ENCODE measurements at places on chromosomes 7 and 10. TPM values are rescaled to one million over a fixed set of nuclear protein-coding genes. Genes with fewer than 3 reads are reported as not detected.
A peak's percentile ranks its signal among the peaks of the same experiment; 100 is the strongest.

- peak; percentile 58 for DNase-seq
Measured at GRCh38 chr10:35027567-35027966, 62.6 kb downstream of the CUL2 start.

- DNase-seq = no peak
Measured at GRCh38 chr7:116492654-116493109, 6.9 kb upstream of the CAV2 start.

DNA sequence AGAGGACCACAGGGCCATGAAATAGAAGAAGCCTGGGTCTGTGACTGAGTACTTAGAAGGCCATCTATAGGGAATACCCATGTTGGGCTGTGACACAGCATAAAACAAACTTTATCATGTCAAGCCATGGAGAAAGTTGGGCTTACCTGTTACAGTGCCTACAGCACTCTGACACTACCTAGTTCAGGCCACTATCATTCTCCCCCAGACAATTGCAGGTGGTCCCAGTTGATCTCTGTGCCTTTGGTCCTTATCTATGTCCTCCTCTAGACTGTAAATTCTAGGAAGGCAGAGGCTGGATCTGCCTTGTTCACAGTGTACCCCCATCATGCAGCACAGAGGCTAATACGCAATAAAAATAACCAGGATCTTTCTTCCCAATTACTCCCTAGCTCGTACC is 69.1 kb downstream of the GCC1 start:
- DNase-seq = no peak

DNA sequence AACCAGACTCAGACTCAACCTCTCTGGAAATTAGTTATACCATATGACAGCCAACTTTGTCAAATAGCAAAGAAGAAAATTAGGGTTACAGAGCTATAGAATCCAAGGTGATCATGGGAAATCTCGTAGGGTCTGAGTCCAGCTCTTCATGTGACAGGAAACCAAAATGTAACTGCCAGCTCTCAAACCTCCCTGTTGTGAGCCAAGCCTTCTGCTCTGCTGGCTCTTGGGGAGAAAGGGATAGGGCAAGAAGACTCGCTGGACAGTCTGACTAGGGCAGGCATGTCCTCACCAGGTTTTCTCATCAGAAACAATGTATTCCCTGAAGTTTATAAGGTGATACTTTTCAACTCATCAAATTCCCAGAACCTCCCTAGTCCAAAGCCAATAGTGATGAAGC is 63.0 kb downstream of the CDHR3 start:
- no peak for DNase-seq

DNA sequence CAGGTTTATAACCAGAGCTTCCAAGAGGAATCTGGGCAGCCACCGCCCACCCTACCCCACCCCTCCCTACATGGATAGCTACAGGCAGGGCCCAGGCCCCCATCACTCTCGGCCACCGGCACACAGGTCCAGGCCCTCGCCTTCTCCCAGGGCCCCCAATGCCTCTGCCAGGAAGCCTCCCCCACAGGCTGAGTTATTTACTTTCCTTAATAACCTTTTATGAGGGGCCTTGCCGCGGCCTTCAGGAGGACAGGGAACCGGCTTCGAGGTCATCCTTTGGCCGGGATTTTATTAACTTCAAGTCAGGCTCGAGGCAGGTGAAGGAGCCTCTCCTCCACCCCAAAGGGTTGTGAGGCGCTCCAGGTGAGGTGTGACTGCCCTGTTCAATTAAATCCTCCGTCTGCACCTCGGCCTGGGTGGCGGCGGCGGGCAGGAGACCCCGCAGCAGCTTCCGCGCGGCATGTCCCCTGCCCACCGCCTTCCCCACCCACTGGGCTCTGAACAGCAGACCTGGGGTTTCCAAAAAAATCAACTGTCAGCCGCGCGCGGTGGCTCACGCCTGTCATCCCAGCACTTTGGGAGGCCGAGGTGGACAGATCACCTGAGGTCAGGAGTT is 106.5 kb downstream of the MICALL2 start:
- DNase-seq = no peak

- no peak for DNase-seq
Measured at GRCh38 chr7:124934841-124935240, 5.2 kb upstream of the POT1 start.

- no peak for DNase-seq
Measured at GRCh38 chr10:16586358-16587138, 64.9 kb upstream of the C1QL3 start.

- no peak for DNase-seq
Measured at GRCh38 chr10:50503661-50504320, 120.0 kb downstream of the SGMS1 start.

- DNase-seq = no peak
Measured at GRCh38 chr7:154690411-154690810, 312.5 kb downstream of the PAXIP1 start.

DNA sequence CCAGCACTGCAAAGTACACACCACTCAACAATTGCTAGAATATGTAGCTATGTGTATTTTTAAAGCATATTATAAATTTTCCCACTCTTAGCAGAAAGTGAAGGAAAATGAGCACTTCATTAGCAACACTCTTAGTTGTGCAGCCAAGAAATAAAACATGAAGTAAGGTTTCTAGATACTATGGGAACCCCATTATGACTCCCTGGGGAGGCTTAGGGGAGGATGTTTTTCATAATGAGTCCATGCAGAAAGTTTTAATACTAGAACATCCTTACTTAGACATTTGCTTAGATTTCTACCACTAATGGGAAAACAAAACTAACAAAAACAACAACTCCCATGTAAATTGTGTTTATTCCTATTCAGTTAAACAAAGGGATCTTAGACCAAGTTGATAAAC is 148.4 kb upstream of the HDAC9 start:
- no peak for DNase-seq

DNA sequence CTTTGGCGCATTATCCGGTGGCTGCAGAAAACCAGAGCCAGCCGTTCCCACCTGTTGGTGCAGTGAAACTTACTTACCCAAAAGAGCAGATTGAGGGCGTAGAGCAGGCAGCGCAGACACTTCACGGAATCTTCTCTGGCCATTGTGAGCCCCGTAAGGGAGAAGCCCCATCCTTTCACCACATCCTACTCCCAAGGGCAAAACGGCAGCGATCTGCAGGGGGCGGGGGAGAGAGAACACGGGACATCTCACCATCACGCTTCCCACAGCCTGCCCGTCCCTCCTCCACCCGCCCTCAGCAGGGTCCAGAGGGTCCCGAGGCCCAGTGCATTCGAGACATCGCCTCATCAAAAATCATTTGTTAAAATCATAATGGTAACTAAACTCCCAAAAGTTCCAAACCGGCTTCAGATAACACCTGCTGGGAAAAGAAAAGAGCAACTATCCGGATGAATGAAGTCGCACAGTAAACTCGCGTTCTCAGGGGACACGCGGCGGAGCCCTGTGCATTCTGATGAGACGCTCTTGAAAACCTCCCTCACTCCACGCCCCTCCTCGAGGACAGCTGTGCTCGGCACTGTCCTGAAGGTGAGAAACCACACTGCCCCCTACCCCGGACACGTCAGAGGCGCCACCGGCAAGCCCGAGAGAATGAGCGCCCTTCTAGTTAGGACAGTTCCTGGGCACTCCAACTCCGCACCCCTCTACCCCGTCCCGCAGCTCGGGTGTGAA is 1.2 kb downstream of the TSPAN12 start:
- no peak for DNase-seq

GRCh38 chr7:130013241-130013640 is 37.9 kb downstream of the ZC3HC1 start:
- DNase-seq = no peak

Gene DKK1
- 123 TPM for total RNA-seq

Gene DUSP5
- total RNA-seq = 21.6 TPM

Gene C10orf105
- not detected for total RNA-seq

Gene EPHA1
- total RNA-seq = not detected

Data from fibroblast of the aortic adventitia (primary cell).